ENCODE measurements at places on chromosomes 4 and X.

DNA sequence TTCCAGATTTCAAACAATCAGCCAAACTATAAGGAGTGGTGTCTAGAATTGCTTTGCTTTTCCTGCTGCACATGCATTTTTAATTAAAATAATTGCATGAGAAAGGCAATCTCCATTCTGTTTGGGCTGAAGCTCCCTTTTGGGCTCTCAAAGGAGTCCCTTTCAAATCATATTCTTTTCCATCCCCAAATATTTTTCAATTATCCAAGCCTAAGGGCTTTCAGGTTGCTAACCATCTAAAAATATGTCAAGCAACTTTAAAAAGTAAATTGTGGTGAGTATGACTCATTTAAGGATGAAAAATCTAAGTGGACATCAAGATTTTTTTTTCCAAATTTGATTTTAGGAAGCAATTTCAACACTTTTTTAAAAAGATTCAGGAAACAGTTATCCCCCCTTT is 28.4 kb downstream of the PIR start:
- no peak for DNase-seq
- H3K4me1 ChIP-seq, result no peaks in the 10 kb centered on the region
- H3K4me3 ChIP-seq, result no peak overlapping the region
- H3K36me3 ChIP-seq, result no peaks in the 10 kb centered on the region
- no peak overlapping the region for H3K27ac ChIP-seq
- no peaks in the 10 kb centered on the region for H3K27me3 ChIP-seq

- no peak for DNase-seq
- H3K4me3 ChIP-seq, result no peak overlapping the region
- H3K27ac ChIP-seq, result no peak overlapping the region
- no peaks in the 10 kb centered on the region for H3K36me3 ChIP-seq
- H3K27me3 ChIP-seq, result no peaks in the 10 kb centered on the region
These were observed 172.9 kb upstream of the GLRA2 start for GRCh38 chrX:14356401-14356800.

- H3K27me3 ChIP-seq, result no peaks in the 10 kb centered on the region
- H3K4me1 ChIP-seq, result peaks cover 6% of the 10 kb centered on the region
- H3K27ac ChIP-seq, result no peak overlapping the region
- no peak overlapping the region for H3K4me3 ChIP-seq
These were observed 64.0 kb upstream of the WDR1 start for GRCh38 chr4:10180603-10180926.

DNA sequence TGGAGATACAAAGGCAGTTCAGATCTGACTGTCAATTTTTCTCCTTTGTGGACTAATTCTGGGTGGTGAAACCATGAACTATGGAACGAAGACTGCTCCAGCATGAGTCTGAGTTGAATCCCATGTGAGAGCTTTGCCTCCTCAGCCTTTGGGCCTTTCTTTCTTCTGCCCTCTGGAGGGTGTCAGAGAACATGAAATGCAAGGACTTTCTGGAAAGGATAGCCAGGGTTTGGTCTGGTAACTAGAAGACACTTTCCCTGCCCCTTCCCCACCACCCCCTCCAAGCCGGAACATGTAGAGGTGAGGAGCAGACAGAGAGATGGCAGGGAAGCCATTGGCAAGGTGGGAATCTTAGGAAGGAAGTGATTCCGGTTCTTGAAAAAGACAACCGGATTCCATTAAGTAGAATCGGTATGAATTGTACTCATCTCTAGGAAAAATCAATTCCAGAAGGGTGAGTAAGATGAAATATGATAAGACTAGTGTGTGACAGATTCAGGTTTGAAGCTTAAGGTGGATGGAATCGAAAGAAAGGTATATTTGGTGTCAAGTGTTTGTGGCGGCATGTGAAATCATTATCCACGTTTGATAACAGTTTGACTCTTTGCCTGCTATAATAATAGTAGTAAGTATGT is 19.0 kb downstream of the FHL1 start:
- H3K4me1 ChIP-seq, result no peaks in the 10 kb centered on the region
- no peak for DNase-seq

All from B cell (primary cell).